Right lobe of liver (tissue), 6 donors: ENCODE measurements at places on chromosomes 11 and 22. TPM values are rescaled to one million over a fixed set of nuclear protein-coding genes. Genes with fewer than 3 reads are reported as not detected.
A peak's percentile ranks its signal among the peaks of the same experiment; 100 is the strongest.

DNA sequence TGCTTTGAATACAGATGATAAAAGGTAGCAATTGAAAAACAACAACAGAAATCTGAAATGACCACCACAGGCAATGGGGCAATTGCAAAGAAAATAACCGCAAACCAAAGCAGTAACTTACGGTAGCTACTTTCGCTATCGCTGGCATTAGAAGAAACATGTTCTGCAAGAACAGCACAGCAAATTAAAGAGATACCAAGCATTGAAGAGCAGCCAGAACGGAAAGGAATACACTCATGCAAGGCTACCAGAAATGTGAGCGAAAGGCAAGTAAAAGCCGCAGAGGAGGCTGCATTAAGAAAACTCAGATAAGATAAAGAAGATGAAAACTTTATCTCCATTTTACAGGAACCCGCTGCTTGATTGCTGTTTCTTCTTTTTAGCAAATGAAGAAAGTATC, 194.1 kb upstream of the CCDC90B start:
- DNase-seq, result no peak

DNA sequence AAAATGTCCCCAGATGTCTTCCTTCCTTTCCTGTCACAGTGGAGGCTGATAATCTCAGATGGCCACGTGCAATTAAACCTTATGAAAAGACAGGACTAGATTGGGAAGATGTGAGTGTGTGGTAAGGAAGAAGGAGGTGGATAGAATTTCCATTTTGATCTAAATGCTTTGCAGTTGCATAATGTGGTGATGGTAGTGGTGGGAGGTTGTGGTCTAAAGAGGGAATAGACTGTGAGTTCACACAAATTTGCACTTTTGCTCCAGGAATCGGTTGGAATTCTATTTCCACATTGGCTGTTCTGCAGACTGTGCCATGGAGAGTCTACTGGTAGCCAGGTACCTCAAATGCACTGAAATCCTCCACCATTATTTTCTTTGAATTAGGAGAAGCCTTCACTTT, 93.3 kb downstream of the ZBTB16 start:
- no peak for DNase-seq

DNA sequence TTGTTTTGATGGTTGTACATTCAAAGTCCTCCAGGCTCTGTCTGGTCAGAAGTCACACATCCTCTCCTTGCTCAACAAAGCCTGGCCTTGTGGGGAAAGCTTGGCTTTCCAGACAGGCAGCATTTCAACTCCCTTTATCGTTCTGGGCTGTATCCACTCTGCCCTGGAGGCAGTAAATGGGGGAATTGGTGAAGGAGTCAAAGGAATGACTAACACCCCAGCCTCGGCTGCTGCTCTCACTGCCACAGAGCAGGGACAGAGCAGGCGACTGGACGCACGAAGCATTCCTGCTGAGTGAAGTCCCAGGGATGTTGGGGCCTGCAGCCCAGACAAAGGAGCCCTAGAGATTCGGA, 52.8 kb downstream of the WNT11 start:
- peak; percentile 7 for DNase-seq

GRCh38 chr22:28548406-28548805, 131.2 kb downstream of the TTC28 start:
- DNase-seq, result no peak

MUC2 gene
- total RNA-seq, result not detected
